NCI-H1417 treated with DMSO at 0.1 percent for 48 hours (cell line): ENCODE measurements at places on chromosomes 7 and 10.
A peak's percentile ranks its signal among the peaks of the same experiment; 100 is the strongest.

DNA sequence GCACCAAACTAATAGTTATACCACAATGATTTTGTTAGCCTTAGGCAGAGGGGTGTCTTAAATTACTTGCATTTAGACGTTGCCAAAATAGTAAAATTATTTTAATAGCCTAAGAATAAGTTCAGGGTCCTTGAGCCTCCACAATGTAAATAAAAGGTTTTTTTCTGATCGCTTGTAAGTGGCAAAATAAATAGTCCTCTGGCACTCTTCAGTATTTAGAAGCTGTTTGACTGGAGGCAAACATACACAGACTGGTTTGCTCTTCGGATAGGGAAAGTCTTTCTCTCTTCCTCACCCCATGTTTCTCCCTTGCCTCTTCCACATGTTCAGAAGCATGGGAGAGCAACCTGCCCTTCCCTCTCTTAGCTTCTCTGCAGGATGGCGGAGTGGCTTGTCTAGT is 49.5 kb upstream of the FAM180A start:
- peak; percentile 52 for DNase-seq

DNA sequence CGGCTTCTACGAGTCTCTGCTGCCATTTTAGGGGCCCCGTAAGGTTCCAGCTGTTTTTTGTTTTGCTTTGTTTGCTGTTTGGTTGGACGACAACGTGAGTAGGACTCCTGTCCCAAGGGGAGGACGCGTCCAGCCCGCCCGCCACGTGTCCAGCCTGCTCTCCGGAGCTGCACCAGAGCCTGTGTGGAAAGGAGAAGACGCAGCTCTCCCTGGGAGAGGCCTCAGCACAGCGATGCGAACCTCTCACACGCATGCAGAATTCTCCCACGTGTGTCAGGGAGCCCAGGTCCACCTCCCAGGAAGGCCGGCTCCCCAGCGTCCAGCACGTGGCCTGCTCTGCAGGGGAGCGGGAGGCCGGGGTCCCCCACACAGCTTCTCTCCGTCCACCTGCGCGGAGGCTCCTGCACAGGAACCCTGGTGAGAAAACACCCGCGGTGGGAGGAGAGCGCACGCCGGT is 36.4 kb upstream of the DNAJB6 start:
- DNase-seq, result no peak

- no peak for DNase-seq
Observed at GRCh38 chr7:104124469-104124868, 83.3 kb downstream of the ORC5 start.

DNA sequence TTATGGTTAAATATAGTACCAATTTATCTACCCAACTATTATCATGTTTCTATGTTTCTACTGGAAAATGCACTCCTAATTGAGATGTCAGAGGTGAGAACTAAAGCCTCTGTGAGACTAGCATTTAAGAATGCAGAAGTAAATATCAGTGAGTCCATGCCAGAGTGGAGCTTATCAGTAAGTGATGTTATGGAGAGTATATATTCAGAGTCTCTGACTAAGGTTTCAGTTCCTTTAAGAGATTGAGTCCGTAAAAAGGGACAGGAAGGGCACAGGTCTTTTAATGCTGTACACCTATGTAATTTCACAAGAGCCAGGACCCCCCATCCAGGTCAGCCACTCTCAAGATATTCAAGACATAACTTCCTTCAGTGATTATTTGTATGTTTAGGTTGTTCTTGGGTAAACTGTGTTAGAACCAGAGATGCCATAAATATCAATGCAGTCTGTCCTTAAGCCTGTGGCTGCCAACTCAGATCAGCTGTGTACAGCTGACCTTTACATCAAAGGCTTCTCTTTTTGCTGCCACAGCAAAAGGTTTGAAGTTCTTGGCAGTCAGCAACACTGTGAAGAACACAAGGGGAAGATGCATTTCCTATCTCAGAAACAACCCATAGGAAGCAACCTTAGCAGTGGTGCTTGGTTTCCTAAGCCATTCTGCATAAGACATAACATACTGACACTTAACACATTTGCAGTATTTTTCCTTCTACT is 244.8 kb downstream of the BICC1 start:
- no peak for DNase-seq
